ENCODE measurements at places on chromosomes 4 and X. TPM values are rescaled to one million over a fixed set of nuclear protein-coding genes. Genes with fewer than 3 reads are reported as not detected.
A peak's percentile ranks its signal among the peaks of the same experiment; 100 is the strongest.

DNA sequence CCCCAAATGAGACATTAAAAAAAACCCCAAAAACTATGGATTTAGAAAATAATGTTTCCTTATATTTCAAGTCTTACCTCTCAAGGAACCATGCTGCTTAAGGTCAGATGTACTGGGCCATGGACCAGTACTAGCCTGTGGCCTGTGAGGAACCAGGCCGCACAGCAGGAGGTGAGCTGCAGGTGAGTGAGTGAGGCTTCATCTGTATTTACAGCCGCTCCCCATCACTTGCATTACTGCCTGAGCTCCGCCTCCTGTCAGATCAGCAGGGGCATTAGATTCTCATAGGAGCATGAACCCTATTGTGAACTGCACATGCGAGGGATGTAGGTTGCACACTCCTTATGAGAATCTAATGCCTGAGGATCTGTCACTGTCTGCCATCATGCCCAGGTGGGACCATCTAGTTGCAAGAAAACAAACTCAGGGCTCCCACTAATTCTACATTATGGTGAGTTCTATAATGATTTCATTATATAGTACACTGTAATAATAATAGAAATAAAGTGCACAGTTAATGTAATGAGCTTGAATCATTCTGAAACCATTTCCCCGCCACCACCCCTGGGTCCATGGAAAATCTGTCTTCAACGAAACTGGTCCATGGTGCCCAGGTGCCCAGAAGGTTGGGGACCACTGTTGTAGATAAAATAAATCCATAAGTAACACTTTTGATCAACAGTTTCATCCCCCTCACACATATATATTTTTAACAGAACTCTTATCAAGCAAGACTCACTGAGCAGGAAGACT lies 105.3 kb upstream of the CBR4 start:
- no peak overlapping the region for H3K27ac ChIP-seq
- peaks cover 22% of the 10 kb centered on the region for H3K36me3 ChIP-seq
- no peaks in the 10 kb centered on the region for H3K4me1 ChIP-seq
- H3K4me3 ChIP-seq: no peak overlapping the region
- no peaks in the 10 kb centered on the region for H3K27me3 ChIP-seq

- H3K36me3 ChIP-seq: no peaks in the 10 kb centered on the region
- no peaks in the 10 kb centered on the region for H3K27me3 ChIP-seq
- H3K4me3 ChIP-seq: no peak overlapping the region
- no peak for DNase-seq
Measured at GRCh38 chr4:182192511-182193181, 50.6 kb upstream of the TENM3 start.

- no peaks in the 10 kb centered on the region for H3K36me3 ChIP-seq
- no peaks in the 10 kb centered on the region for H3K4me1 ChIP-seq
- no peak overlapping the region for H3K4me3 ChIP-seq
- H3K27ac ChIP-seq: no peak overlapping the region
- no peak for DNase-seq
Measured at GRCh38 chrX:81378560-81378959, 176.7 kb downstream of the SH3BGRL start.

DNA sequence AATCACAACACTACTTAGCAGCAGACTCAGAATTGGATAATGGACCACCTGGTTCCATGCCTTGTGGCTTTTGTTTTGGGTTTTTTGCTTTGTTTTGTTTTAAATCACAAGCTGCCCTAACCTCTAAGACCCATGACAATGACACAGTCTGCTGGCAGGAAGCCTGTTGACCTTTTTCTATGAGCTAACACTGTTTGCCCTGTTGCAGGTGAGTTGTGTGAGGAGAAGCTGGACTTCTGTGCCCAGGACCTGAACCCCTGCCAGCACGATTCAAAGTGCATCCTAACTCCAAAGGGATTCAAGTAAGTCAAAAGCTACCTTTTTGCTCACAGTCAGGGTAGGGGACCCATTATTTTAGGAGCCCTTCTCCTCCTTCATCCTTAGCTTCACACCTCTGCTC lies 110.8 kb upstream of the PACRGL start:
- H3K27me3 ChIP-seq: no peaks in the 10 kb centered on the region
- no peaks in the 10 kb centered on the region for H3K4me1 ChIP-seq
- no peak for DNase-seq
- H3K36me3 ChIP-seq: no peaks in the 10 kb centered on the region

GRCh38 chr4:163558539-163559044 lies 64.1 kb downstream of the TMA16 start:
- H3K27me3 ChIP-seq: no peaks in the 10 kb centered on the region
- peak overlapping the region; percentile 78 for H3K4me3 ChIP-seq
- peak overlapping the region; percentile 91 for H3K27ac ChIP-seq
- H3K4me1 ChIP-seq: peaks cover 73% of the 10 kb centered on the region
- peaks cover 74% of the 10 kb centered on the region for H3K36me3 ChIP-seq

DNA sequence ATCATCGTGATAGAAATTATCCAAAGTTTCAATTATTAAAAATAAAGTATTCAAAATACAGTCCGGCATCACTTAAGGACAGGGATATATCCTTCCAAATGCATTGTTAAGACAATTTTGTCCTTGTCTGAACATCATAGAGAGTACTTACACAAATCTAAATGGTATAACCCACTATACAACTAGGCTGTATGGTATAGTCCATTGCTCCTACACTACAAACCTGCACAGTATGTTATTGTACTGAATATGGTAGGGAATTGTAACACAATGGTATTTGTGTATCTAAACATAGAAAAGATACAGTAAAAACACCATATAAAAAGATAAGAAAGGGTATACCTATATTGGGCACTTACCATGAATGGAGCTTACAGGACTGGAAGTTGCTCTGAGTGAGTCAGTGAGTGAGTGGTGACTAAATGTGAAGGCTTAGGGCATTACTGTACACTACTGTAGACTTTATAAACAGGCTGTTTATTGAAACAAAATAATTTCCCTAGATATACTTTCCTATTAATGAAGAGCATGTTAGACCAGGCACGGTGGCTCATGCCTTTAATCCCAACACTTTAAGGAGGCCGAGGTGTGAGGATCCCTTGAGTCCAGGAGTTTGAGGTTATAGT lies 44.8 kb upstream of the PTPN13 start:
- no peaks in the 10 kb centered on the region for H3K36me3 ChIP-seq
- H3K4me3 ChIP-seq: no peak overlapping the region
- H3K27ac ChIP-seq: no peak overlapping the region
- no peaks in the 10 kb centered on the region for H3K4me1 ChIP-seq
- peaks cover 3% of the 10 kb centered on the region for H3K27me3 ChIP-seq

DNA sequence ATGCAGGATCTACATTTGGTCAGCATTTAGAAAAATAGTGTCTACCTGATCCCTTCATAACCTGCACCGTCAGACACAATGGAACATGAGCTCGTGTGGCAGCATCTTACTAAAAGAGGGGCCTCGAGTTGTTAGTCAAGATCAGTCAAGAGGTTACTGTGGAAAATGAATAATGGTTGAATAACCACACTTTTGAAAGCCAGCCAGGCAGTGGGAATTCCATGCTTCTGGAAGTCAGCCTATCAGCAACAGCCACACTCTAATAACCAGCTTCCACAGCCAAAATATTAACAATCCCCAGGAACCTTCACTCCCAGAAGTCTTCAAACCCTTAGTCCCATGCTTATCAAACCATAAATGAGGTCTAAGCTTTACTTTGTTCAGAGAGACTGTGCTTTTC lies 234.3 kb downstream of the HS3ST1 start:
- no peak overlapping the region for H3K27ac ChIP-seq
- H3K4me1 ChIP-seq: peaks cover 16% of the 10 kb centered on the region
- no peaks in the 10 kb centered on the region for H3K27me3 ChIP-seq
- no peak overlapping the region for H3K4me3 ChIP-seq
- DNase-seq: no peak
- H3K36me3 ChIP-seq: no peaks in the 10 kb centered on the region

- H3K27me3 ChIP-seq: peaks cover 3% of the 10 kb centered on the region
- no peak overlapping the region for H3K27ac ChIP-seq
- no peaks in the 10 kb centered on the region for H3K36me3 ChIP-seq
- no peak for DNase-seq
- H3K4me3 ChIP-seq: no peak overlapping the region
Measured at GRCh38 chr4:99395595-99396364, 39.4 kb downstream of the ADH7 start.

GRCh38 chr4:60648774-60649173 lies 551.4 kb upstream of the ADGRL3 start:
- no peak overlapping the region for H3K4me3 ChIP-seq
- DNase-seq: no peak
- H3K4me1 ChIP-seq: no peaks in the 10 kb centered on the region
- no peaks in the 10 kb centered on the region for H3K36me3 ChIP-seq

- no peaks in the 10 kb centered on the region for H3K36me3 ChIP-seq
- no peaks in the 10 kb centered on the region for H3K27me3 ChIP-seq
- no peaks in the 10 kb centered on the region for H3K4me1 ChIP-seq
- no peak overlapping the region for H3K27ac ChIP-seq
Measured at GRCh38 chr4:64272432-64272831, 136.8 kb downstream of the TECRL start.

DNA sequence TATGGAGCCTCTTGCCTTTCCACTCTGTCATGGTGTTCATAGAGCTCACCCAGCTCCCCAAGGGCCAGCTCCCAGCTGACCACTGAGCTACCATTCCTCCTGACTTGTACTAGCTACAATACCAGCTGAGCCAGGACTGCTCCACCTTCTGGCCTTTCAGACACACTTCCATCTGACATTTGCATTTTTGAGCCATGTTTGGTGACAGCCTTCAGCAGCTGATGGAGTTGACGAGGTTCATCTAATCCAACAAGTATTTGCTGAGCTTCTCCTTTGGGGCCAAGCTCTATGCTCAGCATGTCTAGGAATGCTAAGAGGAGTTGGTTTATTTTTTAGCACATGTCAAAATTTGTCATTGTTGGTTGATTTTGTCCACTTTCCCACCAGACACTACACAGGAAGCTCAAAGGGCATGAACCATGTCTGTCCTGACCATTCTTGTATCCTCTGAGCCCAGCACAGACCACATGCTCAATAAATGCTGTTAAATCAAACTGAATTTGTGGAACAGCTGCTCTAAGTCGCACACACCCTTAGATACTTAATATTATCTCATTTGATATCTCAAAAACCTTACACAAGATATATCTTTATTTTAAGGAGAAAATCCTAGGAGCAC lies 142.6 kb upstream of the PPARGC1A start:
- H3K4me3 ChIP-seq: no peak overlapping the region
- no peak overlapping the region for H3K27ac ChIP-seq
- DNase-seq: no peak
- no peaks in the 10 kb centered on the region for H3K36me3 ChIP-seq

GRCh38 chrX:107769581-107770317 lies 5.8 kb downstream of the TSC22D3 start:
- no peak for DNase-seq
- peaks cover 5% of the 10 kb centered on the region for H3K4me1 ChIP-seq
- H3K27ac ChIP-seq: no peak overlapping the region
- H3K4me3 ChIP-seq: no peak overlapping the region
- H3K36me3 ChIP-seq: no peaks in the 10 kb centered on the region
- H3K27me3 ChIP-seq: no peaks in the 10 kb centered on the region

- no peak overlapping the region for H3K4me3 ChIP-seq
- no peaks in the 10 kb centered on the region for H3K4me1 ChIP-seq
- no peaks in the 10 kb centered on the region for H3K36me3 ChIP-seq
- H3K27me3 ChIP-seq: no peaks in the 10 kb centered on the region
- no peak for DNase-seq
Measured at GRCh38 chr4:138299881-138300280, 57.7 kb upstream of the SLC7A11 start.

DNA sequence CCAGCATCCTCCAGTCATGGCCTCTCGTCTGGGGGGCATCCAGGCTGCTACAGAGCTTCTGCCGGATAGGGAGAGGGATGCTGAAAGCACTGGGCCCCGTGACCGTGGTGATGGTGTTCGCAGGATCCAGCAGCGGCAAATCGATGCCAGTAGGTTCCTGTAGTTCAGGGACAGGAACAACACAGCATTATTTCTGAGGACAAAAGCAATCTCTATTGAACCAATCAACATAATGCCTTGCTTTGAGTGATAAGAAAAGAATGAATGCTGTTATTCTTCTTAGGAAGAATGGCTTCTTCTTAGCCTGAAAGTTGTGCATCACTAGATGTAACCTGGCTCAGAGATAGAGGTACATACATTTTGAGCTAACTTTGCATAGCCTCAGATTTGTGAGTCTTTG lies 378.6 kb downstream of the UNC5C start:
- H3K27me3 ChIP-seq: no peaks in the 10 kb centered on the region
- no peaks in the 10 kb centered on the region for H3K36me3 ChIP-seq
- H3K27ac ChIP-seq: no peak overlapping the region
- no peak overlapping the region for H3K4me3 ChIP-seq
- no peak for DNase-seq

- no peak for DNase-seq
- no peak overlapping the region for H3K27ac ChIP-seq
- no peaks in the 10 kb centered on the region for H3K4me1 ChIP-seq
- H3K36me3 ChIP-seq: no peaks in the 10 kb centered on the region
Measured at GRCh38 chr4:8739317-8739716, 132.3 kb downstream of the HMX1 start.

- no peak for DNase-seq
- no peaks in the 10 kb centered on the region for H3K36me3 ChIP-seq
- no peak overlapping the region for H3K27ac ChIP-seq
- H3K4me1 ChIP-seq: no peaks in the 10 kb centered on the region
Measured at GRCh38 chr4:74659576-74660411, 134.5 kb downstream of the BTC start.

GRCh38 chrX:68490644-68491043 lies 8.2 kb upstream of the YIPF6 start:
- H3K27me3 ChIP-seq: no peaks in the 10 kb centered on the region
- H3K4me1 ChIP-seq: no peaks in the 10 kb centered on the region
- no peak for DNase-seq
- no peak overlapping the region for H3K27ac ChIP-seq
- no peak overlapping the region for H3K4me3 ChIP-seq
- H3K36me3 ChIP-seq: no peaks in the 10 kb centered on the region

- H3K4me3 ChIP-seq: no peak overlapping the region
- H3K27ac ChIP-seq: no peak overlapping the region
- H3K36me3 ChIP-seq: no peaks in the 10 kb centered on the region
- no peaks in the 10 kb centered on the region for H3K27me3 ChIP-seq
- DNase-seq: no peak
Measured at GRCh38 chr4:5378002-5378401, 326.7 kb downstream of the STK32B start.

Gene MAGEE1
- total RNA-seq: 3.3 TPM

Gene CT47B1
- not detected for total RNA-seq

Gene WNK3
- total RNA-seq: 0.46 TPM

Gene SRPK3
- not detected for total RNA-seq
